NCI-H510A (cell line): ENCODE measurements at places on chromosomes 5 and 9.

DNA sequence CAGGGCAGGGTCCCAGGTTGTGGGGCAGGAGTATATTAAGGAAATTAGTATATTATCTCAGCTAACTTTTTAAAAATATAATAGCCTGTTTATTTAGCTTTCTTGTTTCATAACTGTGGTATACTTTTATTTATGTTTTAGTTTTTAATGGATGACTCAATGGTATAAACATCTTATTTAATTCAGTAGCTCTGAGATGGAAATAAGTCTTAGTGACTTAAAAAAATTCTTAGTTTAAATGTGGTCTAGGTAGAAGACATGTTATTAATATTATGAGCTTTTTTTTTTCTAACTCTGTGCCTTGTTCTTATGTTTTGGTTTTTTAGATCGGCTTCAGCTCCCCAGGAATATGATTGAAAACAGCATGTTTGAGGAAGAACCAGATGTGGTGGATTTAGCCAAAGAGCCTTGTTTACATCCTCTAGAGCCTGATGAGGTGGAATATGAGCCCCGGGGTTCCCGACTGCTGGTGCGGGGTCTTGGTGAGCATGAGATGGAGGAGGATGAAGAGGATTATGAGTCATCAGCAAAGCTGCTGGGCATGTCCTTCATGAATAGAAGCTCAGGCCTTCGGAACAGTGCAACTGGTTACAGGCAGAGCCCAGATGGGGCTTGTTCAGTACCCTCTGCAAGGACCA lies 43.1 kb downstream of the LNPEP start:
- DNase-seq = no peak

DNA sequence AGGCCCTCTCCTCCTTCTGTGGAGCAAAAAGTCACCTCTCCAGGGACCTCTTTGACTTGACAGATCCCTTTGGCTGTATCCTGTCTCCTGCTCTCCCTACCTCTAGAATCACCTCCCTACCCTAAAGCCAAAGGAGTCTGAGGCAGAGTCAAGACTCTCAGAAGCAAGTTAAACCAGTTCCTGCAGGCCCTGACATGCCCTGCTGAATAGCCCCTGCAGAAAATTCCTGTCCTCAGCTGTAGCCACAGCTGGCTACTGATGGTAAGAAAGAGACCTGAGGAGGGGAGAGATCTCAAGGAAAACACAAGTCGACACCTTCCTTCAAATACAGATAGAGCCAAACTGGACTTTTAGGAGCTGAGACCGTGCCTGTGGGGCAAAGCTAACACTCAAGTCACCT lies 23.7 kb upstream of the UBAP2 start:
- peak; percentile 3 for DNase-seq

GRCh38 chr9:96140296-96141127 lies 161.5 kb downstream of the HSD17B3 start:
- no peak for DNase-seq

DNA sequence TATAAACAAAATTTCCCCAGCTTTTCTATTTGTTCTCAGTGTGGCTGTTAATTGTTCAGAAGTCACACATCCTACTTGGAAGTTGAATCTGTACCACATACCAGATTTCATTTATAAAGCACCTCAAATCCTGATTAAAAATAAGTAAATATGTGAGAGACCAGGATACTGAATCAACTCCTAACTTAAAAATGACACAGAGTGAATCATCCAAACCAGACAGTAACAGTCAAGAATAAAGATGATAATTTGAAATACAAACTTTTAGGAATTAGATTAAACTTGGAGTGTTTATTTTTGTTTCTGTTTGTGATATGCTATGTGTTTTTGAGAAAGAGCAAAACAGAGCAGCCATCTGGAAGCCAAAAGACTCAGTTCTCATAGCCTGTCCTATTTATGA lies 633.2 kb upstream of the RORB start:
- DNase-seq = no peak

DNA sequence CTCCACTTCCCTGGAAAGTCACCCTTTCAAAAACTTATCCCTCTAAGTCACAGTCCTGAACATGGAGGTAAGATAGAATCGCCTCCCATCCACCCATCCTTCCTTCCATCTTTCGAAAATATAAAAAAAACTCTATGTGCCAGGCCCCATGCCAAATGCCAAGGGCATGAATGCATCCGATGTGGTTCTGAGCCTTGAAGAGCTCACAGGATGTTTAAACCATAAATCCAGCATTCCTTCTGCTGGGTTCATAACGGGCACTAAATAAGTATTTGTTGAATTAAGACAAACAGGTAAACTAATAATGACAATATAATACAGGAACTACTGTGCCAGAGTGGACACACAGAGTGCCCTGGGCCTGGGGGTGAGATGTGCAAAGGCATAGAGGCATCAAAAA lies 147.3 kb downstream of the TTLL11 start:
- DNase-seq = no peak

DNA sequence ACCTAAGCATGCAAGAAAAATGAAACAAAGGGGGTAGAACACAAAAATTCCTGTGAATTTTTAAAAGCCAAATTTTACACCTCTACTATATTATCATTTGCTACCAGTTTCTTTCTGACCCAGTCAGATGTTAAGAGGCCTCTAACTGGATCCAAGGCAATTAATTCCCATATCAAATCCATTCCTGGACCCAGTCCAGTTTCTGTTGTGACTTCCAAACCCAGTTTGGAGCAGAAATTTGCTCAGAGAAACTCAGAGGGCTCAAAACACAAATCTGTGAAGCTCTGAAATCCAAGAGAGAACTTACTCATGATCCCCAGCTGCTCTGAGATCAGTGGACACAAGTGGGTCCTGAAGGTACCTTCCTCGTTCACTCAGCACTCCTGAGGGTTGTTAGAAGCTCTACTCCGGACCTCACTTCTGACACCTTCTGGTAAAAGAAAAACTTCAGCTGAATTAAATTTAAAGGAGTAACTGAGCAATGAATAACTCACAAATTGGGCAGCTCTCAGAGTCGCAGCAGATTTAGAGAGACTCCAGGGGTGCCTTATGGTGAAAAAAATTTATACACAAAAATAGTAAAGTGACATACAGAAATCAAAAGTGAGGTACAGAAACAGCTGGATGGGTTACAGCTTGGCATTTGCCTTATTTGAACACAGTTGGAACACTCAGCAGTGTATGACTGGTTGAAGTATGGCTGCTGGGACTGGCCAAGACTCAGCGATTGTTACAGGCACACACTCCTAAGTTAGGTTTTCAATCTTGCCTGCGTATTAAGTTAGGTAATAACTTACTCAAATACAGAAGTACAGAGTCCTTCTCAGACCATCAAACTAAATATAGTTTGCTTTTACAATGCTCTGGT lies 32.4 kb downstream of the INSL4 start:
- no peak for DNase-seq

- DNase-seq = peak; percentile 58
Observed at GRCh38 chr9:71806901-71807307, 38.6 kb upstream of the CEMIP2 start.

GRCh38 chr5:82004511-82004910 lies 32.7 kb downstream of the ATG10 start:
- peak; percentile 6 for DNase-seq

- DNase-seq = no peak
Observed at GRCh38 chr9:29613773-29614172, 2040.5 kb upstream of the C9orf72 start.

- DNase-seq = no peak
Observed at GRCh38 chr9:97848480-97849237, 4.4 kb upstream of the FOXE1 start.

DNA sequence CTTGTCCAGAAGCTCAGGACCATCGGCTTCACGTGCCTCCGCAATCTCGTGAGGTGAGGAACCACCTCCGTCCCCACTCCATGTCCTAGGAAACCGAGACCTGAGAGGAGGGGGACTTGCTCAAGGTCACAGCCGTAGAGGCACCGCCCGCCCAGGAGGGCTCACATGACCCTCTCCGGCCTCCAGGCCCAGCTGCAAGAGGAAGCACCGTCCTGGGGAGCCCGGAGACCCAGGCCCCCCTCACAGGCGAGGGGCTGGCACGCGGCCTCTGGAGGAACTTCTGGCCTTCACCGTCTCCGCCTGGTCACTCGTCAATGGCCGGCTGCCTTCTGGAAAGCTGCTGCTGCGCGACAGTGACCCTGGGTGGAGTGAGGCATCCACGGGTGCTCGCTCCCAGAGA lies 24.2 kb downstream of the FAM78A start:
- no peak for DNase-seq

DNA sequence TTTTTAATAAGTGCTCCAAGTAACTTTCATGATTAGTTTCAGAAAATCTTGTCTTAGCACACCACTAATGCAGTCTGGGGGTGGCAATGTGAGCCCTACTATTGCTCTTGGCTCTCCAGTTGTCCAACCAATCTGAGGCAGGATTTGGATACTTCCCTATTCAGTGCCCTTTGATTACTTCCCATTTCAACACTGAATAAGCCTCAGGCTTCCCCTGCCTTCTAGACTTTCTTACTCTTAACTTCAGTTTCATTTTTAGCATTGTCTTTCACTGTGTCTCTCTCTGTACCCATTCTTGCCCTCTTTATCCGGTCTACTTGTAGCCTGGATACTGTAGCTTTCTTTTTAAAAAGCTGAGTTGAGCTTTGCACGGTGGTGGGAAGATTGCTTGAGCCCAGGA lies 186.1 kb downstream of the C9orf152 start:
- DNase-seq = no peak

DNA sequence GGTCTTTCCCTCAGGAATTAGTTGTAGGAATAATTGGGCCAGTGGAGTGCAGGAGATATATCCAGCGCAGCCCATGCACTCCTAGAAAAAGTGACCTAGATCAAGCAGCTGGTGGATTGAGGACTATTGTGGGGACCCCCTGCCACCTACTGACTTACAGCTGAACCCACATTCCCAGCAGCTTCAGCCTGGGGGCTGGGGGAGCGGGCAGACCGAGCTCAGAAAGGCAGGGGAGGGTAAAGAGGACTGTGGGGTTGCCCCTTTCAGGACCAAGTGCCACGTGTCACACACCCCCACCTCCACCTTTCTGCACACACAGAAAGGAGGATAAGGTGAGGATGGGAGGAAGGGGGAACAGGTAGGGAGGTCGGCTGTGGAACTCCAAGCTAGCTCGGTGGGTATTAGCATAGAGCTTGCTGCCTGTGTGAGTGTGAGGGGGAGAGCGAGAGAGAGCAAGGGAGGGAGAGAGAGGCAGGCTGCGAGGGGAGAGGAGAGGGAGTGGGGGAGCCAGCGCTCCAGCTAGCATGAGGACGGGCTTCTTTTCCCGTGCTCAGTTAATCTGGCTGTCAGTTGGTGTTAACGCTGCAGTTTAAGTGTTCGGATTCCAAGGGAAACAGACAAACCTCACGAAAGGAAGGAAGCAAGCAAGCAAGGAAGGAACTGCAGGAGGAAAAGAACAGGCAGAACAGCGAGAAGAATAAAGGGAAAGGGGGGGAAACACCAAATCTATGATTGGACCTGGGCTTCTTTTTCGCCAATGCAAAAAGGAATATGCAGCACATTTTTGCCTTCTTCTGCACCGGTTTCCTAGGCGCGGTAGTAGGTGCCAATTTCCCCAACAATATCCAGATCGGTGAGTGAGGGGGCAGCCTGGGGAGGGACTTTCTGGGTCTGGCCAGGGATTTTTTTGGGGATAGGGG lies at the start of gene GRIA1:
TSS of gene GRIA1 (plus strand) at position 553 of the 920 bp plus-strand sequence.
- no peak for DNase-seq

DNA sequence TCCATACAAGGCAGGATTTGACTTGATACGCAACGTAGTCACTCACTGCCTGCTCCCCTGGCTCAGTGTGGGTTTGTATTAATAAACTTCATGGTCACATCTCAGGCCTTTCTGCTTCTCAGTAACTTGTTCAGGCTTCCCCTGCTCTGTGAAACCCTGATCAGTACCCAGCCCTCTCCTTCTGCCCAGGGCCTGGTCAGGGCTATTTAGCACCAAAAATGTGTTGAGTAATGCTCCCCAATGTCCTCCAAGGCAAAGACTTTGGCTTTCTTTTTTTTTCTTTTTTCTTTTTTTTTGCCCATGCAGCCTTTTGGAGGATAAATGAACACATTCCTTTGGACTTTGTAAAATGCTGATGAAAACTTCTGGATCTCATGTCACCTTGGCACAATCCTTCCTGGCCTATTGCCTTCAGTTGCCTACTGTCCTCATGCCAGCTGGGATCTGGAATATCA lies 399.2 kb upstream of the KLF4 start:
- no peak for DNase-seq

- DNase-seq = no peak
Observed at GRCh38 chr9:87766697-87767096, 40.8 kb downstream of the CTSL start.

- no peak for DNase-seq
Observed at GRCh38 chr5:98786191-98786853, 12.9 kb downstream of the RGMB start.

GRCh38 chr9:28930766-28931165 lies 1357.5 kb upstream of the C9orf72 start:
- DNase-seq = no peak

DNA sequence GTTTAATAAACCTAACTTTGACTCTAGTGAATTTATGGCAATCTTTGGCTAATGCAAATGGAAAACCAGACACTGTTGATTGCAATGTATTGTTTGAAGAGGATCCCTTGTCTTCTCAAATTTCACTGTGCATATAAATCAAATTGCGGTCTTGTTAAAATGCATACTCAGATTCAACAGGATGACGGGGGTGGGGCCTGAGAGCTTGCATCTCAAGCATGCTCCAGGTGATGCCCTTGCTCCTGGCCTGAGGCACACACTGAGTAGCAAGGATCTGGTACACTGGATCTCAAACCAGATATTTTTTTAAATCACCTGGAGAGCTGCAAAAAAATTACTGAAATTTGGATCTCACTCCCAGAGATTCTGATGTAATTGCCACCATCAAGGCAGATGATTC lies 463.7 kb downstream of the DNAH5 start:
- peak; percentile 84 for DNase-seq

GRCh38 chr9:14216612-14217194 lies 97.2 kb downstream of the NFIB start:
- DNase-seq = no peak

GRCh38 chr9:15369238-15369637 lies 53.4 kb upstream of the SNAPC3 start:
- DNase-seq = no peak

DNA sequence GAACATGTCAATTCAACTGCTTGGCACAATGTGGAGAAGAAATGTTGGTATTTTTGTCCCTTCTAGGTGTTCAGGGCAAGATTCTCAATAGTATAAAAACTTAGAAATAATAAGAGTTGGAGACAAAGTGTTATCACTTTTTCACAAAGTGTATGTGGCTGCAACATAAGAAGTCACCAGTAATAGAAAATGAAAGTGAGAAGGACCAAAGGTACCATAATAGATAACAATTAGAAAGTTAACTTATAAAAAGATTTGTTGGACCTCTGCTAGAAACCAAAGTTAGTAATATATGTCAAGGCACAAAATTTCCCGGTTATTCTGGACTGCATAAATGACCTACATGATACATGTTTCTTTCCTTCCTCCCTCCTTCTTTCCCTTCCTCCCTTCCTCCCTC lies 1535.3 kb downstream of the EFNA5 start:
- DNase-seq = no peak

DNA sequence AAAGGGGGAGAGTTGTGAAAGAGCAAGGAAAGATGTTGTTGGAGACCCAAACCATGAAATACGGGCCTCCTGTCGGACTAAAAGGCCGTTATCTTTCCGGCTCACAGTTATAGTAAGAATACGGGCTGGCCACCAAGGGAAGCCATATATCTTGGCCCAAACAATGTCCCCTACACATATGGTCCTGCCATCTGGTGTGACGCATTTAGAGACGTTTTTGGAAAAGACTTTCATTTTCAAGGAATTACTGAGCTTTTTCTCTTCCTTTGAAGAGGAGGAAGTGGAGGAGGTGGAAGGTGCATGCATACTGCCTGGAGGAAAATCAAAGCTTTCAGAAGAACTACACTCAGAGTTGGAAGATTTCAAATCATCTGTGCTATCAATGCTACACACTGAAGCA lies 26.7 kb downstream of the PWWP2A start:
- DNase-seq = no peak
